Activated naive CD4-positive, alpha-beta T cell treated with anti-CD3 and anti-CD28 coated beads, Interleukin-2, amount 50 U/mL, for 72 hours (primary cell): ENCODE measurements at places on chromosomes 7 and 10. TPM values are rescaled to one million over a fixed set of nuclear protein-coding genes. Genes with fewer than 3 reads are reported as not detected.

- no peak for DNase-seq
These were observed 224.9 kb downstream of the SKIDA1 start for GRCh38 chr10:21300551-21300950.

DNA sequence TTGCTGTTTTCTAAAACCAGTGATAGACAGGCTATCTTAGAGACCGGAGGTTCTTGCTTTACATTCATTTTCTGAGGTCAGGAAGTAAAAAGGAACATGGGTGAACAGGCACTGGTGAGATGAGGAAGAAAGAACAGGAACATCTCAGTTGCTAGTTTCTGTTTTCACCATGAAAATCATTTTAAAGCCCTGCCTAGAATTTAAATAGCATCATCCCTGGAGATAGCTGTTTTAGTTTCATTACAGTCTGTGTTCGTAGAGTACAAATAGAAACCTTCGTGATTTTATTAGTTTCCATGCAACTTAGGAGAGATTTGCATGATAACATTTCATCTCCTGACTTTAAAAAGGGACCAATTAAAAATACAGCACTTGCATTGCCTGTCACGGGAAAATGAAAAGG lies 14.7 kb downstream of the KCNMA1 start:
- no peak for DNase-seq

DNA sequence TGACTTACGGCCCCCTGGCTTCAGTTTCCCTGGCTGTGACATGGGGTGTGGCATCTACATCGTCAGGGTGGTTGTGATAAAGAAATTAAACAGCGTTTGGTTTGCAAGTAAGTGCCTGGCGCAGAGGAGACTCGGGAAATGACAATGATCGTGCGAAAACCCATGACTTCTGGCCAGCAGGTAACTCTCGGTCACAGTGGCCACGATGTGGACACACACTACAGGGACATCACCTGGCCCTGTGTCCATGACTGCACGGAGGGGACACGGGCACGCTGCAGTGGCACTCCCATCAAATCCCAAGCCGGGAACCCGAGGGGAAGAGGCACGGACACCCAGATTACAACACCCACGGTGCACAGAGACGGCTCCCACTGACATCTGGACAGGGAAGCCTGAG lies 28.7 kb downstream of the PAPOLB start:
- no peak for DNase-seq

GRCh38 chr10:55266797-55267196 lies 465.8 kb upstream of the PCDH15 start:
- no peak for DNase-seq

DNA sequence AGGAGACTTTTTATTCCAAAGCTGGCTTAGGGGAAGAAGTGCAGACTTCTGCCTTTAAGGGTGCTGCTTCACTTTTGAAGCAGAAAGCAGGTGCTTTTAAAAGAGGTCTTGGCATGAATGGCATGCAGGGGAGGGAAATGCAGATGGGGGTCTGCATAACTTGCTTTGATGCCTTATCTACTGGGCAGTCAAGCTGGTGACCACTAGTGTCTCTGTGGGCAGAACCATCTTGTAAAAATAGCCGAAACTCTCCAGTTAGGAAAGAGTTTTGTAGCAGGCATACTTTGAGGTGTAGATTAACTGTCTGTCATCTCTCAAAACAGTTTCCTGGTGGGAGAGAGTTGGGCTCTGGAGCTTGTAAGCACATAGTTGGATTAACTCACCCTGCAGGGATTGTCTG lies 9.9 kb upstream of the CTNNA3 start:
- DNase-seq: no peak

- no peak for DNase-seq
These were observed 33.3 kb downstream of the TACC2 start for GRCh38 chr10:122022276-122022675.

DNA sequence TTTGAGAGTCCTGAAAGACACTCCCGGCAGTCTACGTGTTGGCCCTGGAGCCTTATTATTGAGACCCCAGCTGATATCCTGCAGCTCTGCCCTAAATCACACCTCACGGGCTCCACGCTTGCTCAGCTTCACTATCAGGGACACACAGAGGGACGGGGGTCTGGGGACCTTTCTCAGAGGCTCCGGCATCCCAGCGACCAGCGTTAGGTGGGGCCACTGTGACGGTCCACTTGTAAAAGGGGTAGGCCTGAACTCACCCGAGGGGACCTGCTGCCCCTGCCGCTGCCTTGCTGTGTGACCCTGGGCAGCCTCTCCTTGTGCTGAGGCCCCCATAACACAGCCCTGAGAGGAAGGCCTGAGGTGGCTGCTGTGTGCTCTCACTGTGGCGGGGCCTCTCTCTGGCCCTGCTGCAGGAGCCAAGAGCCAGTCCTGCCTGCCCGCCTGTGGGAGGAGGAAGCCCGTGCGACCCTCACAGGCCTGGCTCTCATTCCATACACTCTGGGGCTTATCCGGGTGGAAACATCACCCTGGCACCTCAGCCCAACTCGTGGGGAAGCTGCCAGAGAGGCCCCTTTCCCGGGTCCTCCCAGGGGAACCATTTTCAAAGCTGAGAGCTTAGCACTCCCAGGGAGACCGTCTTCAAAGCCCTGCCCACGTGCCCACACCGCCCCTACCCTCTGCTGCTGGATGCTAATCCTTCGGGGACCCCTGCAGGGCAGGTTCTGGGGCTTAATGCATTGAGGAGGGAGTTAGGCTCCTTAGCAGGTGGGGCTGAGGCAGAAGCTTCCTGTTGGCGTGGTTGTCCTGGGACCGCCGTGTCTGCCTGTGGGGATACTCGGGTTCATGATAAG lies 21.7 kb downstream of the AQP1 start:
- no peak for DNase-seq

- no peak for DNase-seq
These were observed 43.6 kb upstream of the CDK14 start for GRCh38 chr7:90552521-90552920.

GRCh38 chr7:66193146-66193725 lies 11.9 kb upstream of the TPST1 start:
- no peak for DNase-seq

GRCh38 chr10:16741540-16741939 lies 75.7 kb downstream of the RSU1 start:
- no peak for DNase-seq

GRCh38 chr10:81036257-81036656 lies 498.6 kb downstream of the SH2D4B start:
- DNase-seq: no peak

DNA sequence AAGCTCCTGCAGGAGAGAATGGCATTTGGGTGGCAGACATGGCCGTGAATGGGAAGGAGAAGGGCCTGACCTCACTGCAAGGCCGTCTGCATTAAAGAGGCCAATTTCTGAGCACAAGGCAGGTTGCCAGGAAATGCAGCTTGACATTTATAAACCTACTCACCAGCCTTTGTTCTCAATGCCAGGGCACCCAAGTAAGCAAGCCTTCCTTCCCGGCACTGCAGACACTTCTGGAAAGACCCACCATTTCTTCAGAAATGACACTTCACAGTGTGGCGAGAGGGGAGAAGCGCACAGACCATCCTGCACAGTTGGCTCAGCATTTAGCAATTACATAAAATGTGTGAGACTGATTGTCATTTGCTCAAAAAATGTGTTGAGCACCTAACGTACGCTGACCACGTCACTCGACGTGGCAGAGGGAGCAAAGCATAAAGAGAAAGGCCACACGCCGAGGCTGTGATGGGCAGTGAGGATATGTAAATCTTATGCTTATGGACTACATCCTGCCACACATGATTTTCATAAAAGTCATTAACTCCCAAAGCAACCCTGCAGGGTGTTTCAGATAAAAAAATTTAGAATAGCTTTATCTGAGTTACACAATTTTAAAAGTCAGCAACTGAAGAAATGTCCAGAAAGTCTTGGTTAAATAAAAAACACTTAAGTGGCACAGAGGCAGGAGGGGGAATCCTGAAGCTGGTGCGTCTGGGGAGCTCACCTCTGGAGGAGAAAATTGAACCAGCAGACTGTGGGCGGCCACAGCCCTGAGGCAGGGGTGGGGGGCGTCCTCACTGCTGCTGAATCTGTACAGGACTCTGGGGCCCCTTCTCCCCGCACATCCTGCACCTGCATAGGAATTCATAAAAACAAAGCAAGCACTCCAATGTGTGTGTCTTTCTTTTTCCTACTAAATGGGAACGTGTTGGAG lies 543.8 kb downstream of the PTPRN2 start:
- DNase-seq: no peak

GRCh38 chr10:109899356-109900331 lies 23.7 kb downstream of the XPNPEP1 start:
- no peak for DNase-seq

GRCh38 chr7:30705008-30705407 lies 22.8 kb upstream of the CRHR2 start:
- no peak for DNase-seq

- no peak for DNase-seq
These were observed 27.1 kb downstream of the ZNF775 start for GRCh38 chr7:150406312-150406566.

GRCh38 chr7:74495112-74496086 lies 41.7 kb downstream of the GTF2IRD1 start:
- DNase-seq: no peak

DNA sequence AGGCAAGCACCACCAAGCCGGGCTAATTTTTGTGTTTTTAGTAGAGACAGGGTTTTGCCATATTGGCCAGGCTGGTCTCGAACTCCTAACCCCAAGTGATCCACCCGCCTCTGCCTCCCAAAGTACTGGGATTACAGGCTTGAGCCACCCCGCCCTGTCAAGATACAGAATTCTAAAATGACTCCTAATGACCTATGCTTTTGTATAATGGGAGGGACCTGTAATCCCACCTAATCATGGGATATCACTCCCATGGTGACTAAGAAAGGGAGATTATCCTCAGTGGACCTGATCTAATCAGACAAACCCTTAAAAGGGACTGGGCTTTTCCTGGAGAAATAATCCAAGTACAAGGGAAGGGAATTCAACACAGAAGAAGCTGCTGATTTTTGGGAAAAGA lies 28.8 kb downstream of the SAMD8 start:
- DNase-seq: no peak

DNA sequence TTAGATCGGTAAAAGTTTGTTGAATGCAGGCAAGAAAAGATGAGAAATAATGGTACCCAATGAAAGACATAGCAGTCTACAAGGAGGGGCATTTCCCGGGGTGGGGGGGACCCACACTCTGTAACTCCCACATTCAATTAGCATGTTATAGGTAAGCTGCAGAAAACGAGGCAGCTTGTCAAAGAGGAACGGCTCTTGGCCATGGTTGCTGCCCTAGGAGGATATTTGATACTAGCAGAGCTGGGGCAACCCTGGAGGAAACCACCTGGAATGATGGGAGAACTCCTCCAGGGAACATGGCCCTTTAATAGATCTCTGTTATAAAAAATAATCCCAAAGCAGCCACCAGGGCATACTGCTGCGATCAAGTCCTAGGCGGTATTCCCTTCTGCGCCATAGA lies 98.5 kb downstream of the EGFR start:
- DNase-seq: no peak

DNA sequence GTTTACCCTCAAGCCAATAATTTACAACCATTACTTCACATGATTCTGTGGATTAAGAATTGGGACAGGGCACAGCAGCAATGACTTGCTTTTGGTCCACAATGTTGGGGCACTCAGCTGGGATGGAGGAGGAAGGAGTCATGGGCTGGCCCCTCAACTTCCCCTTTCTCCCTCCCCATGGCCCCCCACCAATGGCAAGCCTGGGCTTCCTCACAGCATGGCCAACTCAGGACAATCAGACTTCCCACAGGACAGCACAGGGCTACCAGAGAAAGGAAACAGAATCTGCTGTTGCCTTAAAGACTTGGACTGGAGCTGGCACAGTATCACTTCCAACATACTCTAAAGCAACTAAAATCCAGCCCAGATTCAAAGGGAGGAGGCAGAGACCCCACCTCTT lies 160.7 kb downstream of the PTPN20 start:
- DNase-seq: no peak

DNA sequence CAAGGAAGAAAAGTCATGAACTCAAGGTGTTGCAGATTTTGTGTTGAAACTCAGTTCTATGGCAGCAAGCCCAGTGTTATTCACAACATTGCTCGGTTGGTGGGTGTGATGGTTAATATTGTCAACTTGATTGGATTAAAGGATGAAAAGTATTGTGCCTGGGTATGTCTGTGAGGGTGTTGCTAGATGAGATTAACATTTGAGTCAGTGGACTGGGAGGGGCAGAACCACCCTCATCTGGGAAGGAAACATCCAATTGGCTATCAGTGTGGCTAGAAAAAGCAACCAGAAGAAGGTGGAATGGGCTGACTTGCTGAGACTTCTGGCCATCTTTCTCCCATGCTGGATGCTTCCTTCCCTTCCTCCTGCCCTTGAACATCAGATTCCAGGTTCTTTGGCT lies 353.2 kb downstream of the ADRA2A start:
- DNase-seq: no peak

- no peak for DNase-seq
These were observed 66.9 kb downstream of the SLC29A4 start for GRCh38 chr7:5349437-5350173.

DNA sequence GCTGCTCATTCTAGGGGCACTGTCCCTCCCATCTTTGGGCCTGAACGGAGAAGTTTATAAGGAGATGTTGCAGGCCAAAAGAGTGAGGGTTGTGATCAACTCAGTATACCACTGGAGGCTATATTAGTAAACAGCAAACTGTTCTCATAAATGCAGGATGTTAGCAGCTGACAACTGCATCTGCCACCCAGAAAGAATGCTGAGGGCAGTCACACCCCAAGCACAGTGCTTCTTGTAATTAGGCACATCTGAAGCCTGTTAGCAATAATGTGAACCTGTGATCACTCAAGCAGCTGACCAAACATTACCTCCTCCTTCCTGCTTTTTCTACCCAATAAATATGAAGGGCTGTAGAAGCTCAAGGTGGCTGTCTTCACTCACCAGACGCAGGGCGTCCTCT lies 38.4 kb upstream of the ZNF138 start:
- no peak for DNase-seq

DNA sequence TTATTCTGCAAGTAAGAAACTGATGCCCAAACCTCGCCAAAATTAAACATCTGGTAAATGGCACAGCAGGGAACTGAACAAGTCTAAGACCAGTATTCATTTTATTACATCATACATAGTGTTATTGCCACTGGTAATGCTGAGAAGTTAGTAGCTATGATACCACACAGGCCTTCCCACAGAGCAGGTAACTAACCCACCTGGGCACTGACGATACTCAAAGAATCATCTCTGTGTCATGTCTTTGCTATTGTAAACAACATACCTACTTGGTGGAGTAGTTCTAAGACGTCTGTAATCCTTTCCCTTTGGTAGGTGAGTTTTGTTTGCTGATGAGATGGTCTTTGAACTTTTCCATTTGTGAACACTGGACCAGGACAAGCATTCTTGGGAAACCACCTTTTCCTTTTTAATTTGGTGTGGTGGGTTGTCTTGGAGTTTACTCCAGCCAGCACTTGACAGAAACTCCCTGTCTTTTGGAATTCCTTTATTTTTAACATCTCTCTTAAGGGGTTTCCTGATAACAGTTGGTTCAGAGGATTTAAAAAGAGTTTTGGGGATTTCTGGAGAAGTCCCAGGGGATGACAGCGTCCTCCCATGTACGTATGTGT lies 40.9 kb downstream of the PDSS1 start:
- DNase-seq: no peak

MINDY4 gene
- 0.32 TPM for total RNA-seq

NOS3 gene
- total RNA-seq: 12.7 TPM

FGFR2 gene
- not detected for total RNA-seq

HMX3 gene
- total RNA-seq: 0.20 TPM

COX19 gene
- total RNA-seq: 20.7 TPM

SFTPA1 gene
- not detected for total RNA-seq
